ENCODE measurements at places on chromosomes 11 and 22.

GRCh38 chr11:62458212-62459002 lies 39.6 kb downstream of the SCGB1A1 start:
- DNase-seq: no peak

GRCh38 chr11:132332521-132332920 lies 962.1 kb downstream of the NTM start:
- DNase-seq: no peak

- DNase-seq: no peak
Observed at GRCh38 chr11:79262221-79262620, 178.6 kb downstream of the TENM4 start.

GRCh38 chr11:119481667-119482400 lies 58.9 kb upstream of the THY1 start:
- no peak for DNase-seq

DNA sequence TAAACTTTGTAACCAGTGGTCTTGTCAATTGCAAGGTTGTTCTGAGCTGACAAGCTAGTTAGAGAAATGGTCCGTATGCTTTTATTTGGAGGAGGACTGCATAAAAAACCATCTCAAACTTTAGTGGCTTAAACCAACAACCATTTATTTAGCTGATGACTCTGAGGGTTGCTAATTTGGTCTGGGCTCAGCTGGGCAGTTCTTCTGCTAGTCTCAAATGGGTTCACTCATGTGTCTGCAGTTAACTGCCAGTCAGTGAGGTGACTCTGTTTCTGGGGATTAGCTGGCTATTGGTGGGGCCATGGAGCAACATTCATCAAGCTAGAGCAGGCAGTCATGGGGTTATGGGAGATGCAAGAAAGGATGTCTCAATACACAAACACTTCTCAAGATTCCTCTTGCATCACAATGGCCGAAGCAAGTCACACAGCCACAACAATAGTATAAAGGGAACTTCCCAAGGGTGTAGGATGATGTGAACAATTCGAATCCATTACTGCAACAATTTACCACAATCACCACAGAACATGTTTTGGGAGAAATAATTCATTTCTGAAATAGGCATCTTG lies 521.9 kb downstream of the INSC start:
- no peak for DNase-seq

- DNase-seq: no peak
Observed at GRCh38 chr11:10898003-10898762, 40.3 kb upstream of the ZBED5 start.

DNA sequence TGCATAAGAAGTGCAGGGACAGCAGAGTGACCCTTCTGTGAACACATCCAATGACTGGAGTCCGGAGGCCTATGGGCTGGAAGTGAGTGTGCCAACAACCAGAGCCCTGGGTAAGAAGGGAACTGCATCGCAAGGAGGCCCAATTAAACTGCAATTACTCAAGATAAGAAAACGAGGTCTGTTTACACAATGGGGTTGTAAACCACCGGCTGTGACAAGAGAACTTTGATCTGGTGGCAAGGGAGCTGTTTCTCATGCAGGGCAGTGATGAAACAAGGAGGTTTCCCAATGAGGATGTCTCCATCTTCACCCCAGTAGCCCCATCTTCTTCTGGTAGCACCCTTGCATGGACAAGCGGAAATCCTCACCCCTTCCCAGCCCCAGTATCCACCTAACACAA lies 21.5 kb downstream of the ETS1 start:
- DNase-seq: peak; percentile 79

- no peak for DNase-seq
Observed at GRCh38 chr11:42925916-42926315, 385.9 kb upstream of the API5 start.

DNA sequence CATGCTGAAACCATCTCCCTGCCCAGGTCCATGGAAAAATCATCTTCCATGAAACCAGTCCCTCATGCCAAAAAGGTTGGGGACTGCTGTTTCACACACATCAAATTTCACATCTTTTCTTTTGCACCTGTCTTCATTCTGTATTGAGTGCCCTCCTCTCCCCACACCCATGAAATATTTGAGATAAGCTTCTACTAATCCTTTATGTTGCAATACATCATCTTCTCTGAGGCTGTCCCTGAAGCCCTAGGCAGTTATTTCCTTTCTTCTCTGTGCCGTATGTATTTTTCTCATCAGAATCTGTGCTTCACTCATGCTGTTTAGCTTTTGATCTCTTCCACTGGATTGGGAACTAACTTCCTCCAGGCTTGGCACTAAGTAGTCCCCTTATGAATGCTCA lies 40.0 kb upstream of the RRM1 start:
- DNase-seq: no peak

GRCh38 chr11:66231561-66231960 lies 36.9 kb upstream of the RAB1B start:
- no peak for DNase-seq

GRCh38 chr11:117907276-117908108 lies 21.7 kb downstream of the TMPRSS13 start:
- no peak for DNase-seq

DNA sequence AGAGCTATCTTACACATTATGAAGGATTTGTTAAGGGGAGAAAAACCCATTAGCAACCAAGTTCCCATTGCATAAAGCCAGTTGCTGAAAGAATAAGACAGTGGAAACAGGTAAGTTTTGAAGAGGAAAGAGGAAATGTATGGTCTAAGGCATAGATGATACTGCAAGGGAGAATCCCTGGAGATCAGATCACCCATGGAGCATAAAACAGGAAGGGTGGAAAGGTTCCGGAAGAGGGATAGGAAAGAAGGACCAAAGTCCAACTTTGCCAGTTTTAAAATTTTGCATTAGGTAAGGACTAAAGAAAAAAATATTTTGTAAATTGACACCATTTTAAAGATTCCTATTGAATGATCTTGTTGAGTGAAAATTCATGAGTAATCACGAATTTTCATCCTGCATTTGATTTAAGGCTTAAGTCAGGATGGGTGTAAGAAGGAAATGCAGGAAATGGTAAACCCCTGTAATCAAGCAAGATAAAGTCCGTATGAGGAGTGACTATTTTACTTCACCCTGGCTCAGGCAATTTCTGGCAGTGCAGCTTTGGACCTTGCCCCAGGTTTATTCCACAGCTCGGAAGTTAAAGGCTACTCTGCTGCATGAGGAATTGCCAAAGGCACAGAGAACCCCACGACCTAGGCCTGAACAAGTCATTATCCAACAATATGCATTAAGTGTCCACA lies 70.9 kb downstream of the CCDC34 start:
- DNase-seq: no peak

DNA sequence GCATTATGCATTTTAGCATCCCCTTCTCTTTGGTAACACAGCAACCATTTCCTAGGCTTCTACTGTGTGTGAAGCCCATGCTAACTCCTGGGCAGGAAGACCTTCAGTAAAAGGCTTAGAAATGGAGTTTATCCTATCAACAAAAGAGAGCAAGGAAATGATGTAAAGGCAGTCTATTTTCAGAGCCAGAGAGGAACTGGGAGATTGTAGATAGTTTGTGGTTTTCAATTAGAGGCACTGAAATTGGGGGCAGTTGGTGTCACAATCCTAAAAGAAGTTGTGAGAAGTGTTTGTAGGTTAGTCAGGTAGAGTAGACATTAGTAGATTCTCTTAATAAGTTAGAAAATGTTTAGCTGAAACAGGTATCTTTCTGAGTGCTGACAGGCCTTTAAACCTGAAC lies 7.1 kb downstream of the ACAD8 start:
- peak; percentile 88 for DNase-seq

- DNase-seq: no peak
Observed at GRCh38 chr11:130052567-130052966, 17.1 kb upstream of the APLP2 start.

GRCh38 chr22:49727881-49728569 lies 99.6 kb downstream of the BRD1 start:
- no peak for DNase-seq

GRCh38 chr11:125155100-125155444 lies 9.5 kb upstream of the PKNOX2 start:
- no peak for DNase-seq

DNA sequence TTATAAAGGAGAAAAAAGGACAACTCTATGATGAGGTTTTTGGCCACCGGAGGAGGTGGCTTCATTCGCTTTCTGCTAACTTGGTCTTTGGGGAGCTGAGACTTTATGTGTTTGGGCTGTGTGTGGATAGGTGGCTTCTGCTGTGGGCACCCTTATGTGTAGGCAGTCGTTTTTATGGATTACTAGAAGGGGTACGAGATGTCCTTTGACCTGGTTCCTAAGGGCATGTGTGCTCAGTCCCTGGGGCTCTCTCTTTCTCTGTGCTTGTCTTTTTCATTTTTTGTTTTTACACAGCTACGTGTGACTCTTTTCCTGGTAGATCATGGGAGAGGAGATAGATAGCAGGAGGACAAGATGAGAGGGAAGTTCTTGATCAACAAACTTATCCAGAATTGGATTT lies 93.4 kb downstream of the TEAD1 start:
- no peak for DNase-seq

- DNase-seq: peak; percentile 32
Observed at GRCh38 chr11:119356349-119357031, 10.0 kb upstream of the MFRP start.

DNA sequence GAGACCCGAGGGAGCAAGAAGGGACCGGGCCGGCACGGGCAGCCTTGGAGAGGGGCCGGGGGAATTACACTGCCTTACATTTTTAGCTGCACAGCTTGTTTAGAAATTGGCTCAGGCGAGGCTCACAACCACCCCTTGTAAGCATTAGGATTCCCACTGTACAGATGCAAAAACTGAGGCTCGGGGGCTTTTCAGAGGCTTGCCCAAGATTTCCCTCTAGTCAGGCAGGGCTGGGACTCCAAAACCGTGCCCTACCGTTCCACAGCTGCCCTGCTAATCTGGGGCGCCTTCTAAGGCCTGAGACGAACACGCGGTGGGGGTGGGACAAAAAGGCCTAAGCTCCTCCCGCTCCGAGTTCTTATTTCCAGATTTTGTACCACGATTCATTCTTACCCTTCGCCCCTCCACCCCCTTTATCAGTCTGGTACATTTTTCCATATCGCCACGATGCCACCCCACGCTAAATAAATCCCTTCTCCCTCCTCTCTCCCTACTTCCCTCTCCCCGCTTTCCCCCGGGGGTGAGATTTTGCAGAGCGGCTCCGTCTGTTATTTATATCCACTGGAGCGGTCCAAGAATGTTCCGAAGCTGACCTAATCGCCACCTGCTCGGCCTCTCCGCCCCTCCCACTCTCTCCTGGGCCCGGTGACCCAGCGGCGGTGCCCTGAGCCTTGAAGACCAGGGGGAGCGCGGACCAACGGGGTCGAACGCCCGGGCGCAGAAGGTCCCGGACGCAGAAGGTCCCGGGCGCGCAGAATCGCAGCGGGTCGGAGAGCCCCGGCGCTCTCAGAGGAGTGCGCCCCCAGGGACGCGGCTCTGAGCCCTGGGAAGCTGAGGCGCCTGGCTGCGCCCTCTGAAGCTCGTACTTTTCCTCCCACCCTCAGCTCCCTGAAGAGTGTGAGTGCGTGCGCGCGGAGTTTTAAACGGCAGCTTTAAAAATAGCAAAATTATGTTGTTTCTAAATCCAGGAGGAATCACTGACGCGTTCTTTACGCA lies 764 bp upstream of the PACSIN3 start:
- DNase-seq: no peak

DNA sequence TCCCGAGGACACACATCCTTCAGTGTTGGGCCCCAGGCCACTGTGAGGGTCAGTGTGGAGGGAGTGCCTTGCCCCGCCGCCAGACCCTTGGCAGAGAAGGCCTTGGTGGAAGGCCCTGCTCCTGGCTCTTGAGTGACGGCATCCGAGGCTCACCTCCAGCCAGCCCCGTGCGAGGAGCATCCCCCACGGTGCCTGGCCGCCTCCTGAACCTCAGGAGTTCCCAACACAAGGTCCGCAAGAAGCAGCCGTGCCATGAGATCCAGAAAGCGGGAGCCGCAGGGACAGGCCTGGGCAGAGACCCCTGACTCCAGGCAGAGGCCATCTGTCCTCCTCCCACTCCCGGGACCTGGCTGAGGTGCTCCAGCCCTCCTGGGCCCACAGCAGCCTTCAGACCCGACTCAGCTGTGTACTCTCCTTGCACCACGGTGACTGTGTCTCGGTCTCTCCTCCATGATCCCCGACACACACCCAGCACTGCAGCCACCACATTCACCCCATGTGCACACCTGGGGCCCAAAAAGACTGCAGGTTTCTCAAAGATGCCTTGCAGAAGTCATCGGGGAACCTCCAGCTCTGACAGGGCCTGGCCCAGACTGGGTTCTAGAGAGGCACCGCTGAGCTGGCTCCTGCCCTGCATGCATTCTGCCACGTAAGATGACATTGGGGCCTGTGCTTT lies 870.2 kb downstream of the BRD1 start:
- DNase-seq: no peak

DNA sequence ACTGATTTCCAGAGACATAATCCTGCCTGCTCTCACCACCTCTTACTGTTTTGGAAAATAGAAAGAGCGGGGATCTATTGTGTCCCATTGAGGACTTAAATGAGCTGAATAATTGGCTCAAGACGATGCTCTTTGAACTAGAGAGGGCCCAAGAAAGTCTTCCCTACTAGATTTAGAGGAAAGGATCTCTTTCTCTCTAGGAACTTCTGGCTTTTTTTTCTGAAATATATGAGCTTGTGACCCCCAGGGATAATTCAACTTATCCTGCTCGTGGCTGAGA lies 461.4 kb upstream of the KIRREL3 start:
- DNase-seq: no peak

DNA sequence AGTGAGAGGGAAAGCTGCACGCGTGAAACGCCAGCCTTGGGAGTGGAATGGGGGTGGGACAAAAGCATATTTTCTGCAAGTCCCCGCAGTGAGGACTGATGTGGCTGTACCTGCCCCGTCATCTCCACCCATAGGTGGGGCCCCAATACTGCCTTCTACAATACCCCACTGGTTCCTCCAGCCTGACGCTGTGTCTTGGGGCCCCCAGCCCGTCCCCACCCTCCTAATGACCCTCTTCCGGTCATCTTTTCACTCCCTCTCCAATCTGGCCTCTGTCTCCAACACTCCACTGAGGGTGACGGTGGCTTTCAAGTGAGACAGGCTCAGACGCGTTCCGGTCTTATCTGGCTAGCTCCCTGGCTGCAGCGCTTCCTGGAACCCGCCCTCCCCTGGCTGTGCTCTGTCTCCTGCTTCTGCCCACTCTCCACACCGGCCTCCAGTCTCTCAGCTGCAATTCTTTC lies 104.2 kb downstream of the MICAL3 start:
- no peak for DNase-seq

DNA sequence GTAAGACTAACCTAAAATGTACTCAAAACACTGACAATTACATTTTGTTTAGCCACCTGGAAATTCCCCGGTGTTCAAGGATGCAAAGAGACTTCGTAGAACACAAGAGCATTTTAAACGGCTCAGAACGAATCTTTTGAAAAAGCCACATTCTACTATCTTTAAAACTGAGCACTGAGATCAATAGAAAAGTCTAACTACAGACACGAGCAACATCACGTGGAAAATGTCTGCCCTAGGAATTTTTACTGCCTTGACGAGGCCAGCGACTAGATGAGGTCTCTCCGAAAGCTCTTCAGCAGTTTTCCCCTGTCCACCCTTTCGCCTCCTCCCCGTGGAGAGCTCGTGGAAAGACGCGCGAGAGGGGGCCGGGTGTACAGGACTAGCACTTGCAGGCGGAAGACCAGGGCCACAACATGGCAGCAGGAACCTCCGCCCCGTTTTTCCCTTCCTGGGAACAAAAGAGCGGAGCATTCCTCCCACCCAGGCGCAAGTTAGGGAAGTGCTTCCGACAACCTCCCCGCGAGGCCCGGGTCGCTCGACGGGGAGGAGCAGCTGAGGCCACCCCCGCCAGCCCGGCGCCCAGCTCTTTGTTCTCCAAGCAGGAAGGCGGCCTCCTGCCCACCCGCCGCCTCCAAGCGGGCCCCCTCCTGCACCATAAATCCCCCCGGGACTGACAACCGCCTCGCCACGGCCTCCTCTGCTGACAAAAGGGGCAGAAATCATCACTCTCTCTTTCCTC lies 1.1 kb downstream of the EIF4G2 start:
- no peak for DNase-seq

Data from GF-D8 (cell line).